ENCODE measurements at places on chromosomes 7 and 10. TPM values are rescaled to one million over a fixed set of nuclear protein-coding genes. Genes with fewer than 3 reads are reported as not detected.

STEAP1 gene
- 6.4 TPM for polyA plus RNA-seq

ENKUR gene
- polyA plus RNA-seq: 6.2 TPM

RBM20 gene
- 1.7 TPM for polyA plus RNA-seq

INTS15 gene
- 23.6 TPM for polyA plus RNA-seq

GNGT1 gene
- not detected for polyA plus RNA-seq

RABGEF1 gene
- 70.2 TPM for polyA plus RNA-seq

NPC1L1 gene
- polyA plus RNA-seq: 0.83 TPM

HOXA9 gene
- 1.0 TPM for polyA plus RNA-seq

VAX1 gene
- 0.47 TPM for polyA plus RNA-seq

Data from testis (tissue), 5 donors.